ENCODE measurements at places on chromosomes 1 and 21.

DNA sequence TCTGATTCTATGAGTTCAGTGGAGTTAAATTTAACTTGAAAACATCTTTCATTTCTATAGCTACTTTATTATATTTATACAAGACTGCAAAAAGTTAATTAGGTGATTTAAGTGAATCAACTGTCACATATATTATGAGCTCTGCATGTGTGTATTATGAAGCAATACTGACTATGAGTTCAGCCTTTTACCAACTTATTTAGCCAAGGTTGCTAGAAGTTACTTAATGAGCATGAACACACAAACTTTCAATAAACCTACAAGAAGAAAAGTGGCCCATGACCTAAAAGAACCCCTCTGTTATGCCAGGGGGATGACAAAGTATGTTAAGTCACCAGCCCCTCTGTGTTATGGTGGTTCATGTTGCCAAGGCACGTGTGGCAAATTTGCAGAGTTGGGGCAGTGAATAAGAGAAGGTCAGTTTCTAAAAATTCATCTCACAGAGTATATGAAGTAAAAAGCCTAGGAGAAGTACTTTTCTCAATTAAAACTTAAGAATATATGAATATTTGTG is 86.7 kb upstream of the LYPLAL1 start:
- DNase-seq = no peak

GRCh38 chr1:181490276-181490675 is 7.0 kb downstream of the CACNA1E start:
- DNase-seq = no peak

- no peak for DNase-seq
Observed at GRCh38 chr1:112250892-112251291, 145.1 kb upstream of the CTTNBP2NL start.

GRCh38 chr1:185468626-185469025 is 151.6 kb upstream of the IVNS1ABP start:
- DNase-seq = no peak

DNA sequence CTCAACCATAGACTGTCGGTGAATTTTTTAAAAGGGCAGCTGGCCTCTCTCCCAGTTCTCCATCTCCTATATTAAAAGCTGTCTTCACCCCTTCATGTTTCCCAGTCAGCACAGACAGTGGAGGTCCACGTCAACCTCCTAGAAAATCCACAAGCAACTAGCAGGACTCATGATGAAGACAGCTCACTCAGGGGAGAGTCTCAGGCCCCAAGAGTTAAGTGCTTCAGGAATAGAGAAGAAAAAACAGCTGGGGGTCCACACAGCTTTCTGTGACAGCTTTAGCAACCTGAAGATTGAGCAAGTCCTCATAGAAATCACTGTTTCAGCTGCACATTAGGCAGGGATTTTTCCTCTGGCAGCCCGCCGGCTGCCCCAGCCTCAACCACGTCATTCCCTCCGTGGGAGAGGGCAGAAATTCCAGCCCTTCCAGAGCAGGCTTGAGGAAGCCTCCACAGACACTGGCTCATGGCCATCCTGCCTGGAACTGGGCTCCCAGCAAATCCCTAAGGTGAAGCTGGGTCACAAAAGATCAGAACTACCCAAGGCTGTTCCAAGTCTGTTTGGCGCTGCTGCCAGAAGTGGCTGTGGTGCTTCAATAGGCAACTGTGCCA is 15.2 kb downstream of the GPR161 start:
- DNase-seq = no peak

DNA sequence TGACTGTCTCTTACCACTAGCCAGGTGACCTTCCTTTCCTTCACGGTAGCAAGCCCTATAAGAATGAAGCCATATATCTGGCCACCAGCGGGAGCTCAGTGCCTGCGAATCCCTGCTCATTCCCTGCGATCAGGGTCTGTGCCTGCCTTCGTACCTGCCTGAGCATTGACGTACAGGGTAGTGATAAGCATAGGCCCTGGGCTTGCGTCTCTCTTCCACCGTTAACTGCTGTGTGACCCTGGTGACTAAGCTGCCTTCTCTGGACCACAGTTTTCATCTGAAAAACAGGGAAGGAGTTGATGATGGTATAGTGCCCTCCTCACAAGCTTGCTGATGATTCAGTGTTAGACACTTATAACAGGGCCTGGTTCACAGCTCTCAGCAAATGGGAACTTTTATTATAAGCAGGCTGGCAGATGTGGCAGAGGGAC is 4.1 kb downstream of the ZC3H12A start:
- DNase-seq = no peak

DNA sequence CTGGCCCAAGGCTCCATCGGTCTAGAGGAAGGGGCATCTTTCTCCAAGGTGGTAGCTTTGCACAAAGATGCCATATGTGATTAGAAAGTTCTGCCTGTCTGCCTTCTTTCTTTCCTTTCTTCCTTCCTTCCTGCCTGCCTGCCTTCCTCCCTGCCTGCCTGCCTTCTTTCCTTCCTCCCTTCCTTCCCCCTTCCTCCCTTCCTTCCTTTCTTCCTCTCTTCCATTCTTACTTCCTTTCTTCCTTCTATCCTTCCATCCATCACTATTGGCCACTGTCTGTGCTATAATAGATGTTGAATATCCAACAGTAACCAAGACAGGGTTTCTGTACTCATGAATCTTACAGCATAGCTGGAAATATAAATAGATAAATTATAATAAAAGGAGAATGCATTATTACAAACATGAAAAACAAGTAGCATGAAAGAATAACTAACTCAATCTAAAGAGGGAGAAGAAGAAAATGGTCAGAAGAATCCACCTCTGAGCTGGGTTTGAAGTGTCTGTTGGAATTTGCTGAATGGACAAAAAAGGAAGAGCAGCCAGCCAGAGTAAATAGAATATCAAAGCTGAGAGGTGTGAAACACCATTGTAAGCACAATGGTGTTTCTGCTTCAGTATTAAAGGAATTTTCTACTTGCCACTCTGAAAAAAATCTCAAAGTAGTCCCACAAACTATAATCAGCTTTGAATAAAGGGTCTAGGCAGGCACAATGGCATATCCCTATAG is 250.6 kb upstream of the NR5A2 start:
- no peak for DNase-seq

DNA sequence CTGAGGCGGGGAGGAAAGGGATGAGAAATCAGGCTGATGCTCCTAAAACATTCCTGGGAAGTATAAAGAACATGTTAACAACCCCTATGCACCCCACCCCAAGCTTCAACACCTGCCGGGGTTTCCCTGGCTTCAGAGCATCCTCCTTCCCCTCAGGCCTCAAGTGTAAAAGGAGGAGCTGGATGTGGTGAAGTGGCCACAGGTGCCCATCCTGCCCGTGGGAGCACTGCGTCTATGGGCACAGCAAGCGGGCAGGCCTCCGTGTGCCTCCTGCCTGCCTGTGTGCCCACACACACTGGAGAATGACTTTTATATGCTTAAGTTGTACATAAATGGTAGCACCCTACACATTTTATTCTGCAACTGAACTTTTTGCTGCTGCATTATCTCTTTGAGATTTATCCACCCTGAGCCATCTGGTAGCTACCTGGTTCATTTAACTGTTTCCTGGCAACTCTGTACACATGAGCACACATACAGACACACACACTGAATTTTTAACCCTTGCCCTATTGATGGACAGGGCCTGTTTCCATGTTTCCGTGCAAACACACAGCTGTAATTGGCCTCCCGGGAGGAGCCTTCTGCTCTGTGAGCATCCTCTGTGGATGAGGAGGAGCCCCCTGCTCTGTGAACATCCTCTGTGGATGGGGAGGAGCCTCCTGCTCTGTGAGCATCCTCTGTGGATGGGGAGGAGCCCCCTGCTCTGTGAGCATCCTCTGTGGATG is 13.4 kb upstream of the FTCD start:
- DNase-seq = no peak

DNA sequence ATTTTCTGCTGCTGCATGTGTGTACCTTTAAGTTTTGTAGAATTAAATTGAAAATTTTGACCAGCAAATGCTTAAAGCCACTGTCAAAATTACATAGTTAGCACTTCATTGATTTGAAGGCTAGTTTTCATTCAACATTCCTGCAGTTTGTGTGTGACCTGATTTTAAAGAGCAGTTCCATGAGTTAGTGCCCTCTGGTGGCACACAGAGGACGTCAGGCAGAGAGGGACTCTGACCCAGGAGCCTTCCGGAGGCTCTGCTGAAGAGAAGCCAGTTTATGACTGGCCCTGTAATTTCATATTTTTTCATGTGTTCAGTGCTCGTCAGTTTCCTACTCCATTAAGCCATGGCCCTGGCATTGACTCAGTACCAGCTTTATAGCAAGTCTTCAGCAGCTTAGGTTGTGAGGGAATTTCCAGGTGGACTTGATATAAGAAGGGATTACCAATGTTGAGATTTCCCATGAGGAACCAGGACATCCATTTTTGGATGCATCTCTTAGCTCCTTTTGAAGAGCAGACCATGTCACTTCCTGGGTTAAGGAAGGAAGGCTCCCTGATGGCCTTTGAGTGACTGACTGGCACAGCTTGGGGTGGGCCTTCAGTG is 104.7 kb downstream of the CAMTA1 start:
- no peak for DNase-seq

GRCh38 chr1:116491700-116492357 is 79.0 kb downstream of the CD58 start:
- DNase-seq = no peak

GRCh38 chr1:149845416-149845815 is 54.0 kb upstream of the BOLA1 start:
- DNase-seq = no peak

DNA sequence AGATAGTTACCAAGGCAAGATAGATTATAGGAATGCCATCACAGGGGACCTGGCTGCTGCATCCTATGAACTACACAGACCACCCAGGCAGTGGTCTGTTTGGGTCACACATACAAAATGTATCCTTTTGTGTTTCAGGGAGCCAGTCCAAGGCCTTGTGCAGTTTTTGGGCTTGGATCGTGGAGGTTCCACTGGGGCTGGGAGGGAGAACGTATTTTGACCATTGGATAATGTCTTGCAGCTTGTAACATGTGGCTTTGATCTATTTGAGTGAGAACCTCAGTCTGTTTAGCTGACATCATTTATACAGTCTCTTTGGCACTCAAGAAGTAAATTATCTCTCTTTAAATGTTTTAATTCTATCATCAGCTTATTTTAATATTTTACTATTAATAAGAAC is 147.3 kb downstream of the DUSP10 start:
- no peak for DNase-seq

DNA sequence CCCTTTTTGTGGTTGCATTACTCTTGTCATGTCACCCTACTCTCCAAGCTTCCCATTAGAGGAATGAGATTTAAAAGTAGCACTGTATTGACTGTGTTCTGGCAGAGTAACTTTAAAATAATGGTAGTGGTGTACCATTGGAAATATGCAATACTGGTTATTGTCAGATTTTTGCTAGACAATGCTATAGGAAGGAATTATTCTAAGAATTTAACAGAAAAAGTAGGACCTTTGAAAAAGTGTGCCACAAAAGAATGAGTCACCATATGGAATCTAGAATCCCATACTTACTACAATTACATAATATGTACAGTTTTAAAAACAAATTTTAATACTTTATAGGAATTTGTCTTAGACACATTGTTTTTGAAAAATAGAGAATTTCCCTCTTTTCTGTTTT is 13.8 kb downstream of the MIER1 start:
- DNase-seq = no peak

DNA sequence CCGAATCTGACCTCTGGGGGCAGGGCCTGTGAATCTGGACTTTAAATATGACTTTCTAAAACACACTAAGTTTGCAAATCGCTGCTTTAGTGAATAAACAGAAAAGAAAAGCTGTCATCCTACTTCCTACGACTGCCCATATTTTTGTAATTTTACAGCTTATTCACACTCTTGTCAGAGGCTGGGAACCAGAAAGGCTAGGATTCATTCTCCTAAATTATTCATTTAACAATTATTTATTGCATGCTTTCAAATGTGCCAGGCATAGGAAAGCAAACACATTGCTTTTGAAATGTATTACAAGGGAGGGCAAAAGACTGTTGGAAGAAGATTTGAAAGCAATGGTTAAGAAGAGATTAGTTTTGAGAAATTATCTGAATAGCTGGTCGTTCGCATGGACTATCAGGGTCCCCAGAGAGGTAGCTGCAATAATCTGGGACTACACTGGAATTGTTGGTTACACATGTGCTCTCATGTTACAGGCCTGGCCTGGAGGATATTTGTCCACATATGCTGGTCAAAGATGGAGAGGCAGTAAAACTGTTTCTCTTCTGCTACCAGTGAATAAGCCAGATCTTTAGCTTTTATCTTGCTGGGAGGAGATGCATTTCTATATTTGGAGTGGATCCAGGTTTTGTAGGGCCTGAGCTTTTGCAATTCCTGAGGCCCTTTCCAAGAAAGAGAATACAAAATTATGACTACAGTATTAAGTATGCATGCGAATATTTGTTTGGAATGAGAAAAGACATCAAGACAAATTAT is 29.6 kb upstream of the SFPQ start:
- DNase-seq = no peak

GRCh38 chr1:29903548-29904166 is 667.3 kb downstream of the PTPRU start:
- DNase-seq = no peak

- DNase-seq = no peak
Observed at GRCh38 chr1:19388980-19389379, 76.9 kb downstream of the SLC66A1 start.

DNA sequence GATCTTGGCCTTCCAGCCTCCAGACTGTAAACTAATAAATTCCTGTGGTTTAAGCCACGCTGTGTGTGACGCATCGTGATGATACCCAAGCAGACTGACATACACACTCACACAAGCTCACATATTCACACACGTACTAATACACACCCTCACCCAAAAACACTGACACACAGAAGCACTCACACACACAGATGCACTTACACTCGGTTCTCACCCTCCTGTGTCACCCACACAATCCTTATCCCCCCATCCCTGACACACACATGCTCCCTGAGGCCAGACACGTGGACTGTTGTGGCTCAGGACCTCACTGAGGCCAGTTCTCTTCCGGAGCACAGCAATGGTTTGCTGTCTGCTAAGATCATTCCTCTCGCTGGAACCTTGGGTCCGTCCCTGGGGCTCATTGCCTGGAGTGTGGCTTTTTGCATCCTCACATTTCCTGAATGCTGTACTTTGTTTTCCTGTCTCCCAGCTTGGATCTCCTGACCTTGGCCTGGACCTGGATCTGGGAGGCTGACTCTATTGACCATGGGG is 76.9 kb upstream of the LYST start:
- DNase-seq = no peak

DNA sequence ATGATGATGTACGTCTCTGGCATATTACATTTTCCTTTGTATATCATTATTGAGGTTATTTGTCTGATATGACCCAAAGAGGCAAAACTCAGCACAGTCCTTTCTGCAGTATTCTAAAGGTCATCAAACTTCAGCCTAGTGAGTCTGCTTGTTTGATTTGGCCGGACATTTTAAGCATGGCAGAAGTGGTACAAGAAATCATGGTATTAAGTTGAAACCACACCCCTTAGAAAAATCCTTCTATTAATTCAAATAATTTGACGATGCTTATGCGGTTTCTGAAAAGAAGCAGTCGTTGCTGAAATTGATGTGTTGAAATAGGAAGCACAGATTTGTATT is 5.1 kb downstream of the ETS2 start:
- DNase-seq = no peak

GRCh38 chr1:178020968-178021640 is 51.2 kb upstream of the SEC16B start:
- no peak for DNase-seq
